ENCODE measurements at places on chromosomes 3 and 15.

GRCh38 chr3:119990888-119991287, 103.4 kb downstream of the GSK3B start:
- no peak for DNase-seq

DNA sequence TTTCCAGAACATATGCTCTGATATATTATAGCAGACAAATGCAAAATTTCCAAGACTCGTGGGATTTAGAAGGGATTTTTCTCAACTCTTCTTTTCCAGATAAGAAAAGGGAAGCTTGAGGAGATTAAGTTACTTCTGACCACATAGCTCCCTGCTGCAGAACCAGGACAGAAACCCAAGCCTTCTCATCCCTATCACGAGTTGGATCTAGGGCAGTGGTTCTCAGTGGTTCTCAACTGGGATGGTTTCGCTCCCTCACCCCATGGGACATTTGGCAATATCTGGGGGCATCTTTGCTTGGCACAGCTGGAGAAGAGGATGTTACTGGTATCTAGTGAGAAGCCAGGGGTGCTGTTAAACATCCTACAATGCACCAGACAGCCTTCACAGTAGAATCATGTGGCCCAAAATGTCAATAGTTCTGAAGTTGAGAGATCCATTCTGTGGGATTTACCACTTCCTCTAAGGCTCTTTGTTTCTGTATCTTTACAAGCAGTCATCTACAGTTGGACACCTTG, 64.2 kb downstream of the LIPC start:
- no peak for DNase-seq

DNA sequence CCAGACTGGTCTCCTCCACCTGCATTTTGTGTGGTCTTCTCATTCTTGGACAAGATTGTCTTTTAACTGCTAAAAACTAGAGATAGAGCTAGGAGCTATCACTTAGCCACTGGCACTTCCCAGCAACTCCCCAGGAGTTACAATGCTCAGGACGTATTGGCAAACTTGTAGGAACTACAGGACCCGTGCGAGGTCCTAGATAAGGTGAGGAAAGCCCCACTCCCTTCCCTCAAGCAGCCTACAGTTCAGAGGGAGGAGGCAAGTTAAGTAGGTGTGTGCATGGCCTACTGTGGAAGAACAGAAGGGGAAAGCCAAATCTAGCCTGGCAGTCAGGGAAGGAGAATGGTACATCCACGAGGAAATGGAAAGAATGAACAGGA, 504.7 kb upstream of the PROK2 start:
- DNase-seq: no peak

- no peak for DNase-seq
Observed at GRCh38 chr3:23663246-23663645, 142.5 kb upstream of the UBE2E1 start.

DNA sequence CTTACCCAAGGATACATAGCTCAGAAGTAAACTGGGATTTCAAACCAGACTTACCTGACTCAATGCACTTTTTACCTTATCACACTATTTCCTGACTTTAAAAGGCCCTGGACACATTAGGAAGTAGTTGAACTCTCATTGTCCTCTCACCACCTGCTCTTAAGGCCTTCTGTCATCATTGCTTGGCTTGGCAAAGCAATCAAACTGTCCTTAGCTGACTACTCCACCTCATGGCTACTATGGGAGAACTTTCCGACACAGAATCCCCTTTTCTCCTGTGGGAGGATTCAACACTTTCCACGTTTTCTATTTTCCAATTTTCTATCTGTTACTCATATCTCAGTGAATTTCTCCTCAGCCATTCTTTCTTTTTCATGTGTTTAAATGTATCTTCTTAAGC, 55.4 kb downstream of the ZNF148 start:
- no peak for DNase-seq

- no peak for DNase-seq
Observed at GRCh38 chr15:81297603-81298575, 26.1 kb downstream of the STARD5 start.

- DNase-seq: no peak
Observed at GRCh38 chr3:18372786-18373405, 52.2 kb downstream of the SATB1 start.

DNA sequence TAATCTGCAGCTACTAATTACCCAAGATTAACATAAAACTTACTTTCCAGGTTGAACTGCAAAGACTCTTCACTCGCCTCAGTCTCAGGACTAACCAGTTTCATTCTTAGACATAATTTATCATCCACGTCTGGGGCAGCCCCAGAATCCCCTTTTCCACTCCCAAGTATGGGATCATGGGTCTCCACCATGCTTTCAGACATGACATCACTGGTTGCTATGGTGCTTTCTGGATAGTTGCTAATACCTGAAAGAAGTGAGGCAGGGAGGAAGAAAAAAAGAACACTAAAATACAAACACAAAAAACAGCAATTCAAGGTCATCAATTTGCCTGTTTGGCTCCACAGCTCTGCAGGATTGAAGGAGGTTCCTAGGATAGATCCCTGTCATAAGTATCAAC, 46.6 kb downstream of the TP53BP1 start:
- no peak for DNase-seq

- no peak for DNase-seq
Observed at GRCh38 chr3:155859859-155860258, 5.6 kb upstream of the SLC33A1 start.

DNA sequence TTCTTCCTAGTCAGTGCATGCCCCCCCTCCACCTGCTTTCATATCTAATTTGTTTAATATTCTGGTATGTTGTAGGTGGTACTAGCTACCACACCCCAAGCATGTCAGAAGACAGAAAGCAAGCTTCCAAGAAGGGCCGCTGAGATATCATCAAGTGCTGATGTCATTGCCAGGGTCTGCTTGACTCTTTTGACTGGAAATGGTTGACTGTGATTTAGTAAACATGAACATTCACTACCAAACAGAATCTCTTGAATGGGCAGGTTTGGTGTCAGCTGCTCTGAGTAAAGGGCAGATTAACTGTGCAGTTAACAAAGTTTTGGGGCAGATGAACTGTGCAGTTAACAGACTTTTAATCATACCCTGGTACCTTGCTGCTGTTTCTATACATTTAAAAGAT, 244.2 kb upstream of the SATB1 start:
- DNase-seq: no peak

DNA sequence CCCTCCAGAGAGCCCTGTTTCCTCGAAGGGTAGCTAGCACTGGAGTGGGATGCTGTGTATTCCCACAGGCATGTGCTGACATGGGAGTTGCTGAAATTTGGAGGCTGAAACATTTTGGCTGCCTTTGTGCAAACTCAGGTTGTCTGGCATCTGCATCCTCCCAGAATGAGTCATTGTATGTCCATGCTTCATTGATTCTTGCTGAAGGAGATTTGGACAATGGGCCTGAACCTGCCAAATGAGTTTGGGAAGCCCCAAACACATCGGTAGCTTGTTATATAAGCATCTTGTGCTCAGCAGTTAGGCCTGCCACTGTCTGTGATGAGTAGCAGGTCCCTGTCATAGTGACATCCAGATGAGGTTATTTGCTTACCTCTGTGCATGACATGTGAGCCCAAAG, 160.0 kb downstream of the IL5RA start:
- no peak for DNase-seq

DNA sequence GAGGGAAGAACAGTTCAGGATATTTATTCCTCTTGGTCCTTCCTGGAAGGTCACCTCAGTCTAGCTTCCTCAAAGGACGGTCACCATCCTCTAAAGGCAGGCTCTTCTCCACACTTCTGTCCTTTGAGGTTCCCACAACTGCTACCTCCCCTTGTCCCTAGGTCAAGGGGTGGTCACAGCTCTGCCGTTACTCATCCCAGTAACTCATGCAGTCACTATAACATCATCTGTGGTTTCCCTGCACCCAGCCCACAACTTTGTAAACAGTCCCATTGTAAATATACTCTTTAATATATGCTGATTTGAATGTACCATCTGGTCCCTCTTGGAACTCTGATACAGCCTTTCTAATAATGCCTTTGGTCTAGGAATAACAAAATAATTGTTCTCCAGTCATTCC, 887.4 kb downstream of the FHIT start:
- no peak for DNase-seq

DNA sequence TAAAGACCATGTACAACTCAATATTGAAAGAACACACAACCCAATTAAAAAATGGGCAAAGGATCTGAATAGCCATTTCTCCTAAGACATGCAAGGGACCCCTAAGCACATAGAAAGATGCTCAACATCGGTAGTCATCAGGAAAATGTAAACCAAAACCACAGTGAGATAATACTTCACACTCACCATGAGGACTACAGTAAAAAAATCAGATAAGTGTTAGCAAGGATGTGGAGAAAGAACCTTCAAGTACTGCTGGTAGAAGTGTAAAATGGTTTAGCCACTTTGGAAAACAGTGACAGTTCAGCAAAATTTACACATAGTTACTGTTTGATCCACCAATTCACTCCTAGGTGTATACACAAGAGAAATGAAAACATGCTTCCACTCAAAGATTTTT, 30.1 kb upstream of the XIRP1 start:
- no peak for DNase-seq

DNA sequence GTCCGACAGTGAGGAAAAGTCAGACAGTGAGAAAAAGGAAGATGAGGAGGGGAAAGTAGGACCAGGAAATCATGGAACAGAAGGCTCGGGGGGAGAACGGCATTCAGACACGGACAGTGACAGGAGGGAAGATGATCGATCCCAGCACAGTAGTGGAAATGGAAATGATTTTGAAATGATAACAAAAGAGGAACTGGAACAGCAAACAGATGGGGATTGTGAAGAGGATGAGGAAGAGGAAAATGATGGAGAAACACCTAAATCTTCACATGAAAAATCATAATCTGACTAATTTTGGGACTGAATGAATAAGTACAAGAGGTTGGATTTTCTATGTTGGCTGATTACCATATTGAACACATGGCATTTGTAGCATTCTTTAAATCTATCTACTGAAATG, 26.2 kb downstream of the SEC62 start:
- no peak for DNase-seq

- DNase-seq: no peak
Observed at GRCh38 chr15:34754171-34754601, 612 bp downstream of the GJD2 start.

- no peak for DNase-seq
Observed at GRCh38 chr3:72318504-72319193, 529.6 kb downstream of the SHQ1 start.

GRCh38 chr3:126146034-126146433, 34.4 kb downstream of the ALDH1L1 start:
- DNase-seq: no peak

GRCh38 chr15:96503276-96503675, 172.8 kb downstream of the NR2F2 start:
- DNase-seq: no peak

- no peak for DNase-seq
Observed at GRCh38 chr3:22856811-22857210, 346.3 kb upstream of the UBE2E2 start.

DNA sequence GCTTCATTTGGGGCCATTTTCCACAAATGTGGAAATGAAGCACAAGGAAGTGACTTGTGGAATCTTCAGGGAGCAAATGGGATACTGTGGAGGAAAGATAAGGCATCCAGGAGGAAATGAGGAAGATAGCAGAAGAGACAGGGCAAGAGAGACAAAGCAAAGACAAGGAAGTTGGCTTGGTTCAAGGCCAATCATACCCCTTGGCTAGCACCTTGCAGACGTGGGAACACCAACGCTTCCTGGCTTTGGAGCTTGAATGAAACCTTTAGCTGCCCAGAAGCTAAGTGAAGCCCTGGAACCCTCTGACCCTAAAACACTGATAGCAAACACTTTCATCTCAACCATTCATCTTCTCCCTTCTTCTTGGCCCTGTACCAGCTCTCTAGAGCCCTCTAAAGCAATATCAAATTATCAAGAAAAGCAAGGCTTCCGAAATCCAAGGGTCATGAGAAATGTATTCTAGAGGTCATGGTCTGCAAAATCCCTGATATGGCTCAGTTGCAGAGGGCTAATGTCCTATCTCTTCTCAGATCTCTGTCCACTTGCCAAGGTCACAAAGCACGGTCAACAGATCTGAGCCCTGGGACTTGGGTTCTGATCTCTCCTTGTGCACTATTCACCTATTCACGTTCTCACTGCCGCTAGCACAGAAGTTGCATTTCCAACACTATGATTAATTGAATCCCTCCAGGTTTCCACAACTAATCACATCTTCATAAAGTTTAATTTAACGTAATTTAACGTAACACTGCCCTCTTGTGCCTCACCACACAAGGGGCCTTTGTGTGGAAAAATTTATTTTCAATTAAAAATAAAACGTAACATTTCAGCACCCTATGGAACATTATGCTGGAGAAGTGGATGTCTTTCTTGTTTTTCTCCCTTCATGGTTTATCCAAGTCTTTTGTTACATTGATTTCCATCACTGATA, 557.6 kb upstream of the ADAMTS9 start:
- no peak for DNase-seq

DNA sequence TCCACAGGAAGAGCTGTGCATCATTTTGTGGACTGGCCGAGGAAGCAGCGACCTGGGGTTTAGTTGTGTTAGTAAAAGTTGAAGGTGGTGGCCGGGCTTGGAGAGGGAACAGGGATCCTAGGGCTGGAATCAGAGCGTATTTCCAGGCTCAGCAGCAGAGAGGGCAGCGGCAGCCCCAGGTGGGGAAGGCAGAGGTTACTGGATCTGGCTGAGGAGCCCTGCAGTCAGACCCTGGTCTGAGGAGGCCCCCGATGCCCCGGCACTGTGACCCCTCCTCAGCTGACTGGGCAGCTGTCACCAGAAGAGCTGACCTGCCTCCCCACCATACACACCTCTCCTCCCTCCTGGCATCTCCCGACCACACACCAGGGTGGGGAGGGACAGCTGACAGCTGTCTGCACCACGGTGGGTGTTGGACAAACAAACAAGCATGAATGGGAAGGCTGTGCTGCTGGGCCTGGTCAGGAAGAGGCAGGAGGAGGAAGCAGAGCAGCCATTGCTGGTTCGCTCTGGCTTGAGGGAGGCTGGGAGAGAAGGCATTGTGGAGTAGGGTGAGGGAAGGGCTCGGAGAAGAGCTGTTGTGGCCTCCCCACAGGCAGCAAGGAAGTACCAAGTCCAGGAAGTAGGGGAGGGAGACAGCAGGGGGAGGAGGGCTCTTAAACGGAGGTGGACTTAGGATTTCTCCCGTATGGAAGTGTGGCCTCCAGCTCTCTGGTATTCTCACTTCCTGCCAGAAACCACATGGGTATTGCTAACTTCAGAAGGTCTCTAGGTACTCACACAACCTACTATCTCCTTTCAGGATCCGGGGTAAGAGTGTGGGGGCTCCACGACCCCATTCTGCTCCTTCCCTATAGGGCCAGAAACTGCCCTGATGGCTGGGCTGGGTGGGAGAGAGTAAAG, 49.5 kb upstream of the HACD2 start:
- DNase-seq: no peak

GRCh38 chr3:45807681-45808540, 11.6 kb upstream of the SLC6A20 start:
- no peak for DNase-seq

All from NCI-H1048 (cell line).